Erythroblast (primary cell): ENCODE measurements at places on chromosomes 5 and 9.
A peak's percentile ranks its signal among the peaks of the same experiment; 100 is the strongest.

- DNase-seq, result no peak
Observed at GRCh38 chr5:36666274-36666673, 59.9 kb downstream of the SLC1A3 start.

- no peak for DNase-seq
Observed at GRCh38 chr5:40374853-40375252, 304.9 kb upstream of the PTGER4 start.

DNA sequence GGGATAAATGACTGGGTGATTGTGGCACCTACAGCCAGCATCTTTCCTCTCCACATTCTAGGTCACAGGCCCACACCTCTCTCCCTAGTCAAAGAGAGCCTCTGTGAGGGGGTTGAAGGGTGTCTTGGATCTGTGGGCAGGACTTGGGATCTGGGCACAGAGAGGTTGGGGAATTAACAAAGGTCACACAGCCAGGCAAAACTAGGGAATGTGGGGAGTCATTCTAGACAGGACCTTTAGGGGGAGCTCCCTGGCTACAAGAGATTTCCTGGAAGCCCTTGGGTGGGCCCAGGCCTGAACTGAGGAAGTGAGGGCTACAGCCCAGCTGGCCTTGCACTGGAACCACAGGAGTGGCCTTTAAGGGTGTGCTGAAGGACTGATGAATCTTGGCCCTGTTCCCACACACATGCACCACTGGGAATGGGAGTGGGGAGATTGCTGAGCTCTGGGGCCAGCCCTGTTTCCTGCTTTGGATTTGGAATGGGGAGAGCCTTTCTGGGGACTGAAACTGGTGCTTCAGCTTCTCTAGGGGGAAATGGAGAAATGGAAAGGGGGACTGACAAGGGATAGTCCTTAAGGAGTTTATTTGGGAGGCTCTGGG, 12.4 kb upstream of the CXXC5 start:
- peak; percentile 73 for DNase-seq

DNA sequence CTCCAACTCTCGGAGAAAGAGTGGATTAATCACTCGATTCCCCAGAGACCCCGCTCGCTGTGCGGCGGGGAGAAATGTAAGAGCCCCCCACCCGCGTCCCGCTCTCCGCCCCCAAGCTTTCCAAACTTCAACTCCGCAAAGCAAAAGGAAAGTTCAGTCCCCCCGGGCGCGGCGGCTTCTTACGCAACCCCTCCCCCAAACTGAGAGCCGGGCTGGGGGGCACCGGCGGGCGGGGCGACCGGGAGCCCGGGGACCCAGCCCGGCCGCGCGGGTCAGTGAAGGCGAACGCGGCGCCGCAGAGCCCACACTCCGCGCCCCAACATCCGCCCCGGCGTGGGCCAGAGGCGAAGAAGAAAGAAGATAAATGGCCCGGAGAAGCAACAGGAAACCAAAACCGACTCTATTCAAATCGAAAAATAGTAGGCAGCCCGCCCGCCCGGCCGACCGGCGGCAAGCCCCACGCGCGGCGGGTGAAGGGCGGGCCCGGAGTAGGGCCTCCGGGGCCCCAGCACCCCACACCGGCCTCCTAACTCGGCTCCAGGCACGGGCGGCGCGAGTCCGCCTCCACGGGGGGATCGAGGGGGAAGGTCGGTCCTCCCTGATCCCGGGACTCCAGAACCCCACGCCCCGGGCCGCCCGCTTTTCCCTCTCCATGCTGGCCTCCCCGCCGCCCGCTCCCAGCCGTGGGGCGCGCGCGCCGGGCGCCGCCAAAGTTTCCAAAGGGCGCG, 720 bp downstream of the NOTCH1 start:
- DNase-seq, result no peak

- DNase-seq, result no peak
Observed at GRCh38 chr5:68141494-68141893, 74.1 kb upstream of the PIK3R1 start.

DNA sequence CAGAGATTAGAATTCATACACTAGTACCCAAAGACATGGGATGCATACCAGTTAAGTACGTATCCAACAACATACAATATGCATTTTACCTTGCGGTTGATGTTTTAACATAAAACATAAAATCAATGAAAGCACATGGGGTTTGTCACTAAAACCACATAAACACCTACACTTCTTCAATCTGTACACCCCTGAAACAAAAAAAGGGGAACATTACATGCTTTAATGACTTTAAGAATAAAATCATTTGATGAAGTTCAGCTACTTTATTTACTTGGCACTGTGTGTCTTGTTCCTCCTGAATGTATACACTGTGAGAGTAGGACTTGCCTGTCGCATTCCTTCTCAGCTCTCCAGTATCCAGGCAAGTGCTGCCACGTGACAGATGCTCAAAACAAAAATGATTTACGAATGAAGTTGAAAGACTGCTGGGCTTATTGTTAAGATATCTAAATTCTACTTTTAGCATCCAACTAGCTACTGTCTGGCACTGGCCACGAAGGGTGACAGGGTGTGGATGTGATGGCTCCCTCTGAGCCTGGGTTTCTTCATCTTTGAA, 21.0 kb downstream of the TNFSF15 start:
- DNase-seq, result no peak

GRCh38 chr9:22097707-22098106, 88.6 kb upstream of the CDKN2B start:
- no peak for DNase-seq

DNA sequence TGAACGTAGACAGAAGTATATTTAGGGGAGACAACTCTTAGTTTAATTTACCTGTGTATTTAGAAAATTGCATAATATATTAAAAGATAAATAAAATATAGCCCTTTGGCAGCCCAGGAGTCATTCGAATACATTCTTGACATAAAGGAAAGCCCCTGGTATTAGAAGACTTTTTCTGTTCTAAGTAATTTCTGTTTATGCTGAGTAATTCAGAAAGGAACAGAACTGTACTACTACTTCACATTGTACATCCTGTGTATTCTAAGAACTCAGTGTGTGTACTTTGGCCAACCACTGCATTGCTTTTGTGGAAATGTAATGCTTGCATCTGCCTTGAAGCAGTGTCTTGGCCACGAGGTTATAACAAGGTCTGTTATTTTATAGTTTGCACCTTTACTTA, 136.4 kb downstream of the KDM4C start:
- DNase-seq, result peak; percentile 17
